ENCODE measurements at places on chromosomes 7 and 10.

DNA sequence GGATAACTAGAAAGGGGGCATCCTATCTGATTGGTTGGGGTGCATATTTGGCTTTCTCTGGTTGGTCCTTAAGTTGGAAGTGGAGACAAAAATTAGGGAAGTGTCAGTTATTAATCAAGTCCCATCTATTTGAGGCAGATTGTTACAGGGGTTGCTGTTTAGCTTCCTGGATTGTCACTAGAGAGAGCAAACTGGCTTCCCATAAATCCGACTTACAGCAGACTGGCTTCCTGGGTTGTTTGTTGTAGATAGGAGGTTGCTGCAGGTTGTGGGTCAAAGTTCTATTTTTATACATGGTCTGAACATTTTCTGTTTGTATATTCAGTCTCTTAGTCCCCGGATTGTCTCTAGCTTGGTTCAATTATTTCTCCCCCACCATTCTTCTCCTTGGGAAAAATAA lies 106.1 kb upstream of the HABP2 start:
- DNase-seq = no peak

GRCh38 chr10:6558272-6558671 lies 21.8 kb downstream of the PRKCQ start:
- DNase-seq = no peak

DNA sequence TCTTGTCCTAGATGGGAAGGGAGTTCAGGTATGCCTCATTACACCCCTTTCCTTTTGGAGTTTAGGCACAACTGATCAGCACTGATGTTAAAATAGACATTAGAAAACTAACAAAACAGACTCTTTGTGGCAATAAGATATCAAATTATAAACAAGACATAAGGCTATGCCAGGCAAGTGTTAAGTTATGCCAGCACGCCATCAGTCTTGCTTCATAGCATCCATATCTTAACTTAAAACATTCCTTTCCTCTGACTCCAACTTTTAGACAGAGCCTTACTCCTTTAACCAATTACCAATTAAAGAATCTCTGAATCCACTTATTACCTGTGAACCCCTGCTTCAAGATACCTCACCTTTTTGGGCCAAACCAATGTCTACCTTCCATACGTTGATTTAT lies 126.2 kb upstream of the ETV1 start:
- DNase-seq = no peak

- no peak for DNase-seq
These were observed 33.0 kb downstream of the TMEM106B start for GRCh38 chr7:12244129-12244528.

GRCh38 chr10:103692436-103692951 lies 162.9 kb downstream of the SH3PXD2A start:
- no peak for DNase-seq

GRCh38 chr10:124200011-124200410 lies 106.6 kb upstream of the CHST15 start:
- no peak for DNase-seq

DNA sequence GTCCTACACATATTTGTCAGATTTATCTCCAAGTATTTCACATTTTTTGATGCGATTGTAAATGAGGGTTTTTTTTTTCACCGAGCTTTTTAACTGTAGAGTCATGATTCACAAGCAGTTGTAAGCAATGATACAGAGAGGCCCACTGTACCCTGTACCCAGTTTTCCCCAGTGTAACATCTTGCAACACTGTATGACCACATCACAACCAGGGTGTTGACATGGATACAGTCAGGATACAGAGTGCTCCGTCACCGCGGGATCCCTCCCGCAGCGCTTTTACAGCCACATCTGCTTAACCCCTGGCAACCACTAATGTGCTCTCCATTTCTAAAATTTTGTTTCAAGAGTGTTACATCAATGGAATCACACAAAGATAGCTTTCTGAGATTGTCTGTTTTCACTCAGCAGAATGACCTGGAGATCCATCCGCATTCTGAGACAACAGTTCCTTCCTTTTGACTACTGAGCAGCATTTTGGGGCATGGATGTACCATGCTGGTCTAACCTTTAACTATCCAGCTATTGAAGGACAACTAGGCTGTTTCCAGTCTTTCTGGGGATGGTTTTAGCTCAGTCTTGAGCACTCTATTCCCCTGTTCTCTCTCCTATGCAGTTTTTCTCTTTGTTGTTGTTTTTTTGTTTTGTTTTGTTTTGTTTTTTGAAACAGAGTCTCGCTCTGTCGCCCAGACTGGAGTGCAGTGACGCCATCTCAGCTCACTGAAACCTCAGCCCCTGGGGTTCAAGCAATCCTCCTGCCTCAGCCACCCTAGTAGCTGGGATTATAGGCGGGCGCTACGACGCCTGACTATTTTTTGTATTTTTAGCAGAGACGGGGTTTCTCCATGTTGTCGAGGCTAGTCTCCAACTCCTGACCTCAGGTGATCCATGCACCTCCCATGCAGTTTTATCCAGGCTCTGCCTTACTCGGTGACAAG lies 25.9 kb downstream of the GPRIN2 start:
- DNase-seq = no peak

- no peak for DNase-seq
These were observed 685.7 kb upstream of the IGFBP3 start for GRCh38 chr7:46606761-46607160.

DNA sequence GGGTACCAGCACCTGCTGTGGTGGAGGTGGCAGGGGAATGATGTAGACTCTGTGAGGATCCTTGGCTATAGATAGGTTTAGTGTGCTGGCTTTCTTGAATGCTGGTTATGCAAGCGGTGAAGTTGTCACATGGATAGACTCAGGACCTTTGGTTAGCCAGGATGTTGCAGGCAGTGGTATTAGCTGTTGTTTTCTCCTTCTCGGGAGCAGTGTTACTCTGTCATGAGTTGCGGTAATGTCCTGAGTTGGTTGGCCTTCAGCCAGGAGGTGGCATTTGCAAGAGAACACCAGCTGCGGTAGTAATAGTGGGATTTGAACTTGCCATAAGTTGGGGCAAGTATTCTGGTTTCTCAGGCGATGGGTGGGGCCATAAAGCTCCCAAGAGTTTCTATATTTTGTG lies 10.8 kb downstream of the AGK start:
- DNase-seq = no peak

DNA sequence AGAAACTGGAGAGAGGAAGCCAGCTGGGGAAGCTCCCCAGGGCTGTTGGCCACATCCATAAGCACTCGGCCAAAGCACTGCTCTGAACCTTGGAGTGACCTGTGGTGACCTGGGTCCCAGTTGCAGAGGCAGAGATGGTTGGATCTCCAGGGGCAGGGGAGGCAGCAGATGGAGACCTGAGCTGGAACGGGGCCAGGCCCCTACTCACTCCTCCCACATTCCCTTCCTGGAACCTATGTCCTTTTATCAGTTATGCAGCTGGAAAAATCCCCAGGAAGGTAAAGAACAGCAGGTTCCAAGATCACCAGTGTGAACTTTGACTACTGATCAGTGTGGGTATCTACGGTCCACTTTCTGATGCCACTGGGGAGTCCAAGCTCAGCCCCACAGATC lies 9.6 kb upstream of the PNLIPRP2 start:
- DNase-seq = no peak

DNA sequence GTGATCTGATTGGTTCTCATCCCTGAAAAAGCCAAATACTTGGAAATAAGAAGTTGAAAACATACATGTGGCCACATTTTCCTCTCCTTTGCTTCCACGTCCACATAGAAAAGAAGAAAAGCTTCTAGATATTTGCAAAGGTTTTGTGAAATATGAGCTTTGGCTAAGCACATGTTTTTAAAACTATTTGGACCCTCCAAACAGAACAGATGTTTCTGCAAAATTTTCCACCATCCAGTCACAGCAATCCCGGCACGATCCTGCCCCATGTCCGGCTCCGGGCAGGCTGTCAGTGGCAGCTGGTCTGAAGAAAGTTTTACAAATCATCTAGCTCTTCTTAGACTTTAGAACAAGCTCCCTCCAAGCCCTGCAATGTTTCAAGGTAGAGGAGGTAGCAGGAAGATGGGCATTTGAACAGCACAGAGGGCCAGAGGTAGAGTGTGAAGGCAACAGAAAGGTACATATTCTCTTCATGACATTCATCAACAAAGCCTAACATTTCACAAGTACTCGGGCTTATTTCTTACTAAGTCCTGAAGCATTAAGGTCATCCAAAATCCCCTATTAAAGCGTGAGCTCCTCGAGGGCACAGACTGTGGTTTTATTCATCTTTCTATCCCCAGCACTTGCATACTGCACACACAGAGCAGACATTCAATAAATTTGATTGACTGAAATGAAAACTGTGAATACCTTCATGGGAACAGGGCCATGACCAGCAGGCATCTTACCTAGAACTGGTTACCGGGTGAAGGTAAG lies 110.1 kb downstream of the JAZF1 start:
- no peak for DNase-seq

- DNase-seq = no peak
These were observed 67.1 kb downstream of the WDFY4 start for GRCh38 chr10:48751730-48752129.

DNA sequence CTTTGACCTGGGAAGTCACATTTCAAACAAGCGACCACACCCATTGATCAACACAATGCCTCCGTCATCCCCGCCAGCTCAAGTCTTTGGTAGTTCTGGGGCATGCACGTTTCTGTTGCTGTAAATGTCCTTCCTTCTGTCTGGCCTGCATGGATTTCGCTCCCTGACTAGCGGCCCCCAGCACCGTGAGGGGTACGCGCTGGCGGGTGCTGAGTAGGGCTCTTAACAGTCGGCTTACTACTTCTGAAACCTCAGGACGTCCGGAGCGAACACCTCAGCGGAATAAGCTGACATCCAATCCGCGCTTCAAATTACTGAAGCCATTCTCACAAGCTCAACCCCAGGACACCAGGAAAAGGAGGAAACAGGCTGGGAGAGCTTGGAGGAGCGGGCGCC lies 505 bp downstream of the NUDCD3 start:
- peak; percentile 4 for DNase-seq

DNA sequence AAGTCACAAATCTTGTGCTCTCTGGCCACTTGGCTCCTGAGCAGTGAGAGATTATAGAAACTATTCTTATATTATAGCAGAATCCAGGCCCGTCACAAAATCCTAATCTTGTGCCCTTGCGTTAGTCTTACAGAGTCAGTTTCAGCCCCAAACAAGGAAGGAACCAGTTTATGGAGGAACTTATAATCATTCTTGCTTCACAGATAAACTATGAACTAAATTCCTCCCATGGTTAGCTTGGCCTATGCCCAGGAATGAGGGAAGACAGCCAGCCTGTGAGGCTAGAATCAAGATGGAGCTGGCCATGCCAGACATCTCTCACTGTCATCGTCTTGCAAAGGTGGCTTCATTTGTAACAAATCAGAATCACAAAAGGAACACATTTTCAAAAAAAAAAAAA lies 199.7 kb upstream of the PITRM1 start:
- DNase-seq = no peak

GRCh38 chr10:48232717-48233447 lies 41.6 kb downstream of the FRMPD2 start:
- no peak for DNase-seq

DNA sequence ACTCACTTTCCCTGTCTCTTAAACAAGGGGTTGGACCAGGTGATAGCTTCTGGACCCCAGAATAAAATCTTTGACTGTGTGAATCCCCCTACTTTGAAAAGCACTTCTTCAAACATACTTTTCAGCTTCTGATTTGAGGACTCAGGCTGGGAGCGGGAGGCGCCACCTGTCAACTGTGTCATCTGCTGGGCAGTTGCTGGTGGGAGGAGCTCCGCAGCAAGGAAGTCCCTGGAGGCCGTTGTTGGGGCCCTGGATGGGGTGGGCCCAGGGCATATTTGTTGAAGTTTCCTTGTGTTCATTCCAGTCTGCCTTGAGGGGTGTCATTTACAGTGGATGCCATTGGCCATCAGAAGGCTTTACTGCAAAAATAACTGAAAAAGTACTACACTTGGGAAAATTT lies 197.7 kb downstream of the CCDC3 start:
- no peak for DNase-seq

- no peak for DNase-seq
These were observed 59.2 kb downstream of the CLEC2L start for GRCh38 chr7:139582671-139583155.

- DNase-seq = no peak
These were observed 12.5 kb upstream of the KLHL7 start for GRCh38 chr7:23093111-23093510.

DNA sequence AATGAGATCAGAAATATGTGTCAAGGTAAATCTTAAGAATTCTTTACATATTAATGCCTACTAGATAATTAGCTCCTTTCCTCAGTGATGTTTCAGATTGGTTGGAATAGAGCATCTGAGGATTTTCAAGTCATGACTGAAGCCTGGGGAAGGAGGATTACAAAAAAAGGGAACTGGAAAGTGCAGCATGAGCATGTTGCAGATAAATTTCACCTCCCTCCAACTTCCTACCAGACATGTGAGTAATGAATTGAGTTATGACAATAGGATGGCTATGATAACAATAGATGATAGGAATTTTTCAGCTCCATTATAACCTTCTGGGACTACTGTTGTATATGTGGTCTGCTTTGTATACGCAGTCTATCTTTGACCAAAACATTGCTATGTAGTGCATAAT lies 104.2 kb upstream of the RAB18 start:
- no peak for DNase-seq

DNA sequence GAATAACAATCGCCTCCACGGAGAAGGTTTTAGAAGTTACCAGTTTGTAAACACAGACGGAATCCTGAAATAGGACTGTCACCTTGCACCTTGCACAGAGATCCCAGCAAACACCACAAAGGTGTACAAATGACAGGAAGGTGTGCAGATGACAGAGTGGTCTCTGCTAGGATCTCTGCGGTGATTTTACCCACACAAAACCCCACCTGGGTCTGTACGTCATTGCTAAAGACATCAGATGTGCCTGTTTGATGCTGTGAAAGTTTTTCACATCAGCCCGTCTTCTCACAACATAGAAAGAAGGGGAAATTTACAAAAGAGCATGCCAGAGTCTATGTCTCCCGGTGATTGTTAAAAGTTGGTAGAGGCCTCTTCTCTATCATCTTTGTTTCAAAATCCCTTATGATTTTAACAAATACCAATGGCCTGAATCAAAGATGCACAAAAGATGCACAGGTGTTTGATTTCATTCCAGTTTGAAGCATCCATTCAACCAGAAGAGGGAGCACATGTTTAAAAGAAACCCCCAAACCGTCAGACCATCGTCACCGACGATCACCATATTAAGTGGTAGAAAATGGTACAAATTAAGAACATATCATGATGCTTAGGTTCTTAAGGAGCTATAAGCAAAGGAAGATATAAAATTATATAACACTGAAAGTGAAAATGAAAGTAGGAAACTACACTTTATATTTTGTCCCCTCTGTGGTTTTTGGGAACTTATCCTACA lies 576.5 kb downstream of the PTPRN2 start:
- no peak for DNase-seq
